ENCODE measurements at places on chromosomes 5 and 9. TPM values are rescaled to one million over a fixed set of nuclear protein-coding genes. Genes with fewer than 3 reads are reported as not detected.

The MARCOL gene
- polyA plus RNA-seq: not detected

The TAF11L5 gene
- polyA plus RNA-seq: not detected

The KIF24 gene
- 0.90 TPM for polyA plus RNA-seq

The MLANA gene
- polyA plus RNA-seq: not detected

The FOXD4L5 gene
- polyA plus RNA-seq: 0.06 TPM

The NPR3 gene
- 2.8 TPM for polyA plus RNA-seq

The SLC4A9 gene
- 0.14 TPM for polyA plus RNA-seq

The S1PR3 gene
- 6.7 TPM for polyA plus RNA-seq

The SLC45A2 gene
- polyA plus RNA-seq: not detected

The GDA gene
- polyA plus RNA-seq: 0.11 TPM

The IQGAP2 gene
- polyA plus RNA-seq: 1.4 TPM

The SLF1 gene
- 1.8 TPM for polyA plus RNA-seq

The NUP155 gene
- 5.1 TPM for polyA plus RNA-seq

The CAVIN4 gene
- 0.07 TPM for polyA plus RNA-seq

The SLC27A6 gene
- 3.9 TPM for polyA plus RNA-seq

The FLT4 gene
- polyA plus RNA-seq: 2.8 TPM

The RRAGA gene
- 22.5 TPM for polyA plus RNA-seq

The TMEM171 gene
- polyA plus RNA-seq: 3.6 TPM

The NUTM2G gene
- not detected for polyA plus RNA-seq

The SPINK13 gene
- not detected for polyA plus RNA-seq

The MEIKIN gene
- not detected for polyA plus RNA-seq

The EQTN gene
- not detected for polyA plus RNA-seq

The PPIC gene
- polyA plus RNA-seq: 42.1 TPM

The LCN1 gene
- not detected for polyA plus RNA-seq

The NKD2 gene
- 4.5 TPM for polyA plus RNA-seq

The AFAP1L1 gene
- 2.6 TPM for polyA plus RNA-seq

The WNT8A gene
- polyA plus RNA-seq: not detected

The SYNPO gene
- 5.0 TPM for polyA plus RNA-seq

The ECM2 gene
- 0.84 TPM for polyA plus RNA-seq

The PCDH12 gene
- 0.16 TPM for polyA plus RNA-seq

The ZFP2 gene
- 0.86 TPM for polyA plus RNA-seq

The WWC1 gene
- 55.2 TPM for polyA plus RNA-seq

The EPB41L4B gene
- polyA plus RNA-seq: 0.62 TPM

The KLHL3 gene
- polyA plus RNA-seq: 1.9 TPM

The TENT4A gene
- polyA plus RNA-seq: 7.9 TPM

The BAAT gene
- 0.01 TPM for polyA plus RNA-seq

The SPATA31A5 gene
- not detected for polyA plus RNA-seq

The CER1 gene
- polyA plus RNA-seq: not detected

The LIX1 gene
- polyA plus RNA-seq: not detected

The ORM1 gene
- polyA plus RNA-seq: 0.11 TPM

The BRD8 gene
- polyA plus RNA-seq: 34.7 TPM

The SLC36A2 gene
- polyA plus RNA-seq: not detected

The AK8 gene
- 0.39 TPM for polyA plus RNA-seq

The SLC6A7 gene
- not detected for polyA plus RNA-seq

The OGN gene
- 0.51 TPM for polyA plus RNA-seq

The CEL gene
- 2.1 TPM for polyA plus RNA-seq

All from esophagus (tissue), 2 donors.